Activated CD8-positive, alpha-beta memory T cell treated with anti-CD3 and anti-CD28 coated beads, Interleukin-2, amount 50 U/mL, for 4 hours (primary cell): ENCODE measurements at places on chromosomes 6 and 20.

- DNase-seq, result no peak
Measured at GRCh38 chr6:15816661-15817060, 153.8 kb upstream of the DTNBP1 start.

GRCh38 chr20:2984028-2984501 lies 59.4 kb upstream of the GNRH2 start:
- DNase-seq, result no peak

DNA sequence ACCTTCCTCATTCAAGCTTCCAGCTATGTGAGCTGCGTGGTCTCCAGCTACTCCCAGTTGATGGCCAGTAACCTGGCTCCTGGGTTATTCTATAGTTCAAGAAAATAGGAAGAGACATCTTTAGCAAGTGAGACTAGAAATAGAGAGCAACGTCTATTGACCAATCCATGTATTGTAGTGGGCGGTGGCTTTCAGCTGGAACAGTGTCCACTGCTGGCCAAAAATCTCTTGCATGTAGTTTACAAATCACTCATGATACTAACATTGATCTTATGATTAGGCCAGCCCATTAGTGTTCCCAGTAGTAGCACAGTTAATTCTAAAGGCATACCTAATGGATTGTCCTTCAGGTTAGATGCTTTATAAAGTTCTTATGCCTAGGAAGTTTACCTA lies 58.9 kb upstream of the SCP2D1 start:
- no peak for DNase-seq

GRCh38 chr20:62739581-62740285 lies 31.1 kb downstream of the NTSR1 start:
- peak; percentile 40 for DNase-seq

- DNase-seq, result no peak
Measured at GRCh38 chr20:1892119-1892385, 3.2 kb upstream of the SIRPA start.

DNA sequence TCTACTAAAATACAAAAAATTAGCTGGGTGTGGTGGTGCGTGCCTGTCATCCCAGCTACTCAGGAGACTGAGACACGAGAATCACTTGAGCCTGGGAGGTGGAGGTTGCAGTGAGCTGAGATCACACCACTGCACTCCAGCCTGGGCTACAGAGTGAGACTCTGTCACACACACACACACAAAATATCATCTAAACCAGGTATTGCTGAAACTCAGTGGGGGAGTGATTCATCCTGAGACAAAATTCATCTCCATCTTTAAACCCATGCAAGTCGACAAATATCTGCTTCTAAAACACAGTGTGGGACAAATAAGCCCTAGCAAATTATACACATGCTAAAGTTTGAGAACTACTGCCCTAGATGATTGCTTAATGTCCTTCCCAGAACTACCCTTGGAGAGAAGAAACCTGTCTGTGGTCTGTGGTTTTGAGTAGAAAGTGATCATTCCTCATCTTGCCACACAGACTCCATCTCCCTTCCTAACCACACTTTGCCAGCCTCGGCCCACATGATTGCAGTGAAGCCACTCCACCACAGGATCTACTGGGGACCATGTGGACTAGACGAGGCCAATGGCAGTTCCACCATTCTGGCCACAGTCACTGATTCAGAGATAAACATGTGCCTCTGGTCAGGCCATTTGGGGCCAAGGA lies 130.3 kb downstream of the OPRM1 start:
- DNase-seq, result no peak

DNA sequence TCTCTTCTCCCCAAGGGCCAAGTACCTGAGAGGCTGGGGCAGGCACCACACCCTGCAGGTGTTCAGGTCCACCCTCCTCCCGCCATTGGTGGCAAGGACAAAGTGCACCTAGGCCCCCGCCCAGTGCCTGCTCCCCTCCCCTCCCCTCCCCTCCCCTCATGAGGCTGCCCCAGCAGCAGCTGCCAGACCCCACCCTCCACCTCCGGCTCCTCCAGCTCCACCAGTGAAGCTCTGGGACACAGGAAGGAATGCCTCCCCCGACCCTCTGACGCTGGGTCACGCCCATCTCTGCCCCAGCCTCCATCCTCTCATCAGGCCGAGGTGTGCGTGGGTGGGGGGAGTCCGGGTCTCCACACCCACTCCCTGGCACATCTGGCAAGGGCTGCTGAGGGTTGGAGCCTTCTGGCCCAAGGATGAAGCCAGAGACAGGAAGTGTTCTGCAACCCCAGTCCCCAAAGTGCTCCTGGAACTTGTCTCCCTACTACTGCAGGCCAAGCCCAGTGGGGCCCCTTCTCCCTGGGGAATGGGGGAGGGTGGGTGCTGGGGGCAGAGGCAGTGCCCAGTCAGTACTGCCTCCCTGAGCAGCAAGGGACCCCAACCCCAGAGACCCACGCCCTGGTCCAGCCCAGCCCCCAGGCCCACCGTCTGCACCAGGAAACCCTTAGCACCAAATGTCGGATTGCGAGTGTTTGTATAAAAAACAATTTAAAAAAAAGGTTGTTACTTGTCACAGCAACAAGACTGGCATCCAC lies 1.6 kb upstream of the UCKL1 start:
- no peak for DNase-seq

DNA sequence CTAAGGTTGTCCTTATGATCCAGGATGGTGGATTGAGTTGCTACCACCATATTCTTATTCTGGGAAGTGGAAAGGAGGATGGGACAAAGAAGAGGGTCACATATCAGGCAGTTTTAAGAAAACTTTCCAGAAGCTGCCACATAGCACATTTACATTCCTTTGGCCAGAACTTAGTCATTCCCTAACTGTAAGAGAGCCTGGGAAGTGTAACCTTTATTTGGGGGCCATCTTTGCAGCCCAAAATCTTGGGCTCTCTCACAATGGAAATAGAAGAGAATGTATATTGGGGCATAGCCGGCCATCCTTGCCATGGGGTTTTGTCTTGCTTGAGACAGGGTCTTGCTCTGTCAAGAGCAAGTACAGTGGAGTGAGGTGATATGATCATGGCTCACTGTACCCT lies 8.4 kb downstream of the ZNF341 start:
- no peak for DNase-seq

DNA sequence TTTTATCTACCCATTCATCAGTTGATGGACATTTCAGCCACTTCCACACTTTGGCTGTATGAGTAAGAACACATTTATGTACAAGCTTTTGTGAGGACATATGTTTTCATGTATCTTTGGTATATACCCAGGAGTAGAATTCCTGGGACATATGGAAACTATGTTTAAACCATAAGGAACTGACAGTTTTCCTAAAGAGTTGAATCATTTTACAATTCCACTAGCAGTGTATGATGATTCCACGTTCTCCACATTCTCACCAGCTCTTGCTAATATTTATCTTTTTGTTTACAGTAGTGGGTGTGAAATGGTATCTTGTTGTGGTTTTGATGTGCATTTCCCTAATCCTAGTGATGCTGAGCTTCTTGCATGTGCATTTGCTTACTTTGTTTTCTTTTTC lies 338.1 kb downstream of the PLCB1 start:
- no peak for DNase-seq

DNA sequence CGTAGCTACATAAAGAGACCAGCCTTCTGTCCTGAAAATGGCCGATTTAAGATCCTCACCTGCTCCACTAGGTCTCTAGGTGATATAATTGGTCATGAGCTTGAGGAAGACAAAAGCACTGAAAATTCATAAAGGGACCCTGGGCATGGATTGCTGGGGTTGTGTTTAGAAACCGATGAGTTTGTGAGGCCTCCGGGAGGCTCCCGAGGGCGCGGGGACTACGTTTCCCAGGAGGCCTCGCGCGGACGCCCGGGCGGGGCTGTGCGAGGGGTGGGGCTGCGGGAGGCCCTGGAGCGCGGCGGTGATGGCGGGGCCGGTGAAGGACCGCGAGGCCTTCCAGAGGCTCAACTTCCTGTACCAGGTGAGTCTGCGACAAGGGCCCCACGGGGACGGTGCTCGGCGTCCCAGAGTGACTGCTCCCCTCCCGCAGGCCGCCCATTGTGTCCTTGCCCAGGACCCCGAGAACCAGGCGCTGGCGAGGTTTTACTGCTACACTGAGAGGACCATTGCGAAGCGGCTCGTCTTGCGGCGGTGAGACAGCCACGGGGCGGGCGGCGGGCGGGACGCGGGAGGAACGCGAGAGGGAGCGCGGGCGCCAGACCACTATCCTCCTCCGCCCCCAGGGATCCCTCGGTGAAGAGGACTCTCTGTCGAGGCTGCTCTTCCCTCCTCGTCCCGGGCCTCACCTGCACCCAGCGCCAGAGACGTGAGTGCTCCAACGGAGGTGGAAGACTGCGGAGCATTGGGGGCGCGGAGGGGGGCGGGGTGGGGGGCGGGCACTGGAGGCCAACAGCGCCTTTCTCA lies at the start of gene RPP21:
RPP21 (plus strand) TSS at position 289 of the 804 bp plus-strand sequence; CDS start at position 305, 16 bp downstream.
- peak; percentile 87 for DNase-seq

- DNase-seq, result no peak
Measured at GRCh38 chr20:47296950-47297349, 59.5 kb downstream of the ZMYND8 start.

- DNase-seq, result no peak
Measured at GRCh38 chr6:3962291-3963280, 113.4 kb downstream of the FAM50B start.

GRCh38 chr20:37452236-37452635 lies 68.8 kb upstream of the NNAT start:
- DNase-seq, result no peak

DNA sequence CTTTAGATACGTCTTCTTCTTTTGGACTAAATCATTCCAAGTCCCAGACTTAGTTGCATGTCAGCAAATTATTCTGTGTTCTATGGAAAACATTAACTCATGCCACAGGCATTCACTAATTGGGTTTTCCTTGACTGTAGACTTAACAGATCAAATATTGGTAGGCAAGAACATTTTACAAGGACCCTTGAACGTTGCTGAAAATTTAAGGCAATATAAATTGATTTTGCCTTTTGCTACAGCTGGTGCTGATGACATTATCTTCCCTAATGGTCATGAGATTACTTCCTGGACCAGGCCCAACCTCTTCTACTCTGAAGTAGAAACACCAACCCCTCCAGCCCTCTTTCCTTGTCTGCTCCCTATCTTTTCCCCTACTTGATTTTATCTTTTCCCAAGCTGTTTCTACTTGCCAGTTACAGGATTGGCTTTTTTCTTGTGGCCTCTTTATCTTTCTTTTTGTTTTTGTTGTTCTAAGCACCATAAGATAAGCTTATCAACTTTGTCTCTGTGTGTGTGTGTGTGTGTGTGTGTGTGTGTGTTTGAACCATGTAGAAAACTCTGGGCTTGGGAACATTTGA lies 514.0 kb upstream of the SOX4 start:
- DNase-seq, result no peak

GRCh38 chr6:121959501-121959900 lies 440.0 kb upstream of the HSF2 start:
- DNase-seq, result no peak

- no peak for DNase-seq
Measured at GRCh38 chr6:130424710-130425109, 58.9 kb downstream of the TMEM200A start.

GRCh38 chr6:121260651-121261102 lies 73.6 kb downstream of the TBC1D32 start:
- DNase-seq, result no peak

- peak; percentile 38 for DNase-seq
Measured at GRCh38 chr6:107458672-107459282, 587 bp downstream of the PDSS2 start.

DNA sequence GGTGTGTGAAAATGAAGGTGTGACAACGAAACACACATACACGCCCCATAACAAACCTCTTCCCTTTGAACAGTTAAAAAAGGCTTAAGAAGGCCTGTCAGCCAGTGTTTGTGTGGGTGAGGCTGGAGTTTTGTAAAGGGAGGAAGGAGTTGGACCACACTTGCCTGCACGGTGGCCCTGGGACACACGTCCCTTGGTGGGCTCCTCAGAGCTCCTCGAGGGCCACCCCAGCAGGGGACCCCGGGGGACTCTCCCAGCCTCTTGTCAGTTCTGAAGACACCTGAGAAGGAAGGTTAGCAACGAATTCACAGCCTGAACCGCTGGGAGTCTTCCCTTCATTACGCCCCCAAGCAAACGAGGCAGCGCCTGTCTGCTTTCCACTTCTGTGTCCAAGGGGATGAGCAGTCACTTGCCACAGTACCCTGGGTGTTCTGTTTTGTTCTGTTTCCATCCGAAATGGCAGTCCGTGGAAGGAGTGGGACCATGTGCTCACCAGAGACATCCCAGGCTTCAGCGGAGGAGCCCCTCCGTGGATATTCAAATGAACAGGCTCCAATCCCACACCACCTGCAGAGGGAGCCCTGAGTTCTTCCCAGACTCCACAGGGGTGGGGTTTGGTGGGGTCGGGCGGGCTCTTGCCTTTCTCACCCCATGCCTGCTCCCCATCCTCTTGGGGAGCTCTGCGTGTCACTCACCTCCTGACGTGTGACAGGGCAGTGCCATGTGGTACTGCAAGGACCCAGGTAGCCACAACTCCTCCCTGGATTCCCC lies 68.6 kb downstream of the NRN1 start:
- DNase-seq, result no peak

DNA sequence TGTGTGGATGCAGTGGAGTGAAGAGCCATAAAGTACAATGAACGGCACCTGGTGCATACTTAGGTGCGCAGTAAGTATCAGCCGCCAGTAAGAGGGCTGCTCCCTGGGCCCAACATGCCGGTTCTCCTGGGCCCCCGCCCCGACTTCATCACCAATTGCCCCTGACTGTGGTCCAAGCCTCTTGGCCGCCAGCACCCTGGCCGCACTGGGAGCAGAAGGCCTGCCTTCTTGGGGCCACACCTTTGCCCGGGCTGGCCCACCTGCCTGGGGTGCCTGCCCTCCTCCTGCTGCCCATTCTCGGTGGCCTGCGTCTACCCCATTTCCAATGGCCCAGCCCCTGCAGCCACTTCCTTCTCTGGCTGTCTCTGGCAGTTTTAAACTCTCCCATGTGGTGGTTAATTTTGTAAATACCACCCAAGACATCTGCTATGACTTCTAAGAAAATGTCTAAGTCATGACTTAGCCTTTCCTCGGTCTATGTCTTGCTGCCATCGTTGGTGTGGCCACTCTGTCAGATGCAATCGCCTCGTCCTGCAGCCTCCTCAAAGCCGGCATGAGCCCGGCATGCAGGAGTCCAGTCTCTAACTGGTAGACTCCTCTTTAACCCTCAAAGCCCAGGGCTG lies 36.8 kb downstream of the PMEPA1 start:
- no peak for DNase-seq

- no peak for DNase-seq
Measured at GRCh38 chr6:161163466-161164181, 110.2 kb downstream of the AGPAT4 start.

- no peak for DNase-seq
Measured at GRCh38 chr20:33926425-33926824, 67.3 kb upstream of the RALY start.

DNA sequence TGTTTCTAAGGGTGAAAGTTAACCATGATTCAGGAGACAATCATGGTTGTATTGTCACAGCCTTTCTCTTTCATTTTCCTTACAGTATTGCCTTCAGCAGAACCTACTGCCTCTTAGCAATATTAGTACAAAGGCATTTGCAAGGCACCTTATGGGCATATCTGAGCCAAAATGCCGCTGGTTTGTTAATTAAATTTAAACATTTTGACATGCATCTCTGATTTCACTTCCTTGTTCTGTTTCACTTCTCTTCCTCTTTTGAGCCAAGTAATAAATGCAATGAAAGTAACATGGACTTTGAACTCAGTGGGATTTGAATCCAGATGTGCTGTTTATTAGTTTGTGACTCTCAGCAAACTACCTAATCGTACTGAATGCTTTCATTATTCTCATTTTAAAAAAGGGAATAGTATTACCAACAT lies 467.4 kb upstream of the CITED2 start:
- no peak for DNase-seq
